ENCODE measurements at places on chromosomes 4 and X. TPM values are rescaled to one million over a fixed set of nuclear protein-coding genes. Genes with fewer than 3 reads are reported as not detected.

GRCh38 chr4:66639361-66639760 lies 905.9 kb downstream of the CENPC start:
- DNase-seq = no peak

ARHGAP36 gene
- not detected for total RNA-seq

- DNase-seq = no peak
Observed at GRCh38 chr4:22695917-22696316, 3.2 kb downstream of the GBA3 start.

DNA sequence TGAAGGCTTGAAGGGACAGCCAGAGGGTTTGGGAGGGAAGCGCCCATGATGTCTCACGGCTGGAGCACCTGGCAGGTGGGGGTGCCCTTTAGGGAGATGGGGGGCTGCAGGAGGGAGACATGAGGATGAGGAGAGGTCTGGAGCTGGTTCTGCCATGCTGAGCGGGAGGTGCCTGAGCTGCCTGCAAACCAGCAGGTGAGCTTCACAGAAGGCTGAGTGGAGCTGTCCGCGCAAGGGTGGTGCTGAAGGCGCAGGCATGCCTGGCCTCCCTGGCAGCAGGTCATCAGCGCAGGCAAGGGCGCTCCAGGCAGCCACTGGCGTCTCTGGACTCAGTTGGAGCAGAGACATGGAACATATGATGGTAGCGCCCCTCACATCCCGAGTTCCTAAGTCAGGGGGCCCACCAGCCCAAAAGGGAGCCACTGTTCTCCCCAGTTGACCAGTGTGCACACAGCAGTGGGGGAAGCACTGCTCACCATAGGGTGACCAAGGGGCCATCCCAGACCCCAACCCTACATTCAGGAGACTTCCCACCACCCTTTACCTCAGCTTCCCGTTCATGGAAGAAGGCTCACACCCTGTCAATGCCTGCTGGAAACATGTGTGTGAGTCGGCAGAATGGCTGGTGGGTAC lies 25.8 kb downstream of the ADRA2C start:
- peak; percentile 35 for DNase-seq

DNA sequence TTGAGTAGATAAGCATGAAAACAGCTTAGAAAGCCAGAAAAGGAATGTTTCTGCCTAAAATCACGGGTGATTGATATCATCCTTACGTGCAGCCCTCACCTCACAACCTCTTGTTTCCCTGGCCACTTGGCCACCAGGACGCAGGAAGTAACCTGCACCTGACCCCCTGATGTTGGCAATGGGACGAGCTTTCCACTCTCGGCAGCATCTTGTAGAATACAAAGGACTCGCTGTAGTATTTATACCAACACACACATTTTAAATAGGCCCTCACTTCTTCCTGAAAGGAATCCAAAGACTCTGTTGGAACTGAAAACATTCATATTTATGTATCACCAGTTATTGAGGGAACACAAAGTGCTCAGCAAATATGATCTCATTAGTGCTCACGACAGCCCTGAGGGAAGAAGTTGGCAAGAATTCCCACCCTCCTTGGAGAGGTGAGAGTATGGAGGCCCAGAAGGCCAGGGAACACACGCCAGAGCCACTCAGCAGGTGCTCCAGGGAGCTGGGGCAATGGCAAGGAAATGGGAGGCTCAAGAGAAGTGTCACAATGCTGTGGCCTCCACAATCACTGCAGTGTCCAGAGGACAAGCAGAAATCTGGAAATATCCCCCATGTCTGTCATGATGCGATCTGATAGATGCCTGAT lies 103.3 kb upstream of the KIT start:
- no peak for DNase-seq

DNA sequence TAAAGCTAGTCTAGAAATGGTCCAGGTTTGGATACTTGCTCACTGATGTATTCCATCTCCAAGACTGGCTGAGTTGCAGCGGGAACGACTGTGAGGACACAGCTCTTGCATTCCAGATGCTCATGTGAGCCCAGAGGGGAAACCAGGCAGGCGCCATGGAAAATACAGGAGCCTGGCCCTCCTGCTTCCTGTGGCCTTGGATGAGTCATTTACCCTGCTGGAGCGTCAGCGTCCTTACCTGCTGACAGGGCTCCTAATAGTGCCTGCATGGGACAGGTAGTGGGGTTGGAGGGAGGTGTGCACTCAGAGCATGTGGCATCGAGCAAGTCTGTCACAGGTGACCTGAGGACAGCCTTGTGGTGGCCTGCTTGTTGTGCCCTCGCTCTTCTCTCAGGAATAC lies 69.4 kb downstream of the NSG1 start:
- DNase-seq = peak; percentile 47

GRCh38 chrX:71532078-71532752 lies 689 bp upstream of the OGT start:
- peak; percentile 33 for DNase-seq

DNA sequence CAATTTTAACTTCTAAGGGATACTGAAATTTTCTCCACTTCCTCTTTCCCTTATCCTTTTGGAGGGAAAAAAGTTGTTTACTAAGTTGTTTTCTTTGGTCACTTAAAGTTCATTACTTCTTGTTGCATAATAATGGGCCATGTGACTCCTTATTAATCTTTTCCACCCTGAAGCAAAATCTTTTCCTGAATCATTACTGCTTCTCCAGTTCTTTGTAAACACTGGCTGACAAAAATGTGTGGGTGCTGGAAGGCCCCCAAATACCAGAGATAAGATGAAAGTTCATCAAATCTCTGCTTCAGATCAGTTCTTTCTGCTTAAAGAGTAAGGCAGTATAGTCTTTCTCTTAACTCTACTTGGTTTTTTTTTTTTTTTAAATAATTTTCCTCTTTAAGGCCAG lies 108.9 kb upstream of the NHS start:
- no peak for DNase-seq

CXXC4 gene
- 0.48 TPM for total RNA-seq

DNA sequence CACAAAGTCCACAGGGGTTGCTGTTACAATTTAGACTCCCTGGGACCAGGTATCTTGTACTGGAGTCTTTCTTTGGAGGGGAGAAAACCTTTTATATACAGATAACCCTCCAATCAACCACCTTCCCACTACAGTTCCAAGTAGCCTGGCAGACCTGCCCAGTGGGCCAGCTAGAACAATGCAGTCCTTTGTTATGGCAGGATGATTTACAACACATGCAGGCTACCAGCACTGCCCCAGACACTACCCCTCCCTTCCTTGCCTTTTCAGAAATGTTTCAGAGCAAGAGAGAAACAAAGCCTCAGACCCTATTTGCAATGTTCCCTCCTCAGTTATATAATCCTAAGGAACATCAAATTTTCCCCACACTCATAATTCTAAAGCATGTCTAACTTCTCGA lies 11.1 kb downstream of the RASL11B start:
- DNase-seq = peak; percentile 53

- DNase-seq = no peak
Observed at GRCh38 chr4:2484993-2485392, 16.1 kb downstream of the RNF4 start.

- no peak for DNase-seq
Observed at GRCh38 chrX:16785247-16786138, 773 bp upstream of the TXLNG start.

DNA sequence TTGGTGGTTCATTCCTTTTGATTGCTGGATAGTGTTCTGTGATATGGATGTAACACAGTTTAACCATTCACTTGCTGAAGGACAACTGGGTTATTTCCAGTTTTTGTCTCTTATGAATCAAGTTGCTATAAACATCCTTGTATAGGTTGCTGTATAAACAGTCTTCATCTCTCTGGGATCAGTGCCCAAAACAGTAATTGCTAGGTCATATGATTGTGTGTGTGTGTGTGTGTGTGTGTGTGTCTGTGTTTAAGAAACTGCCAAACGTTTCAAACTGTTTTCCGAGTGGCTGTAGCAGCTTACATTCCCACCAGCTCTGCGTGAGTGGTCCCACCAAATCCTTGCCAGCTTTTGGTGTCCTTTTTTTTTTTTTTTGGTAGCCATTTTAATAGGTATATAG lies 60.4 kb downstream of the F11 start:
- no peak for DNase-seq

GRCh38 chr4:84907145-84907544 lies 59.3 kb downstream of the WDFY3 start:
- no peak for DNase-seq

PTTG2 gene
- total RNA-seq = not detected

CCKAR gene
- total RNA-seq = not detected

- no peak for DNase-seq
Observed at GRCh38 chrX:15679246-15679645, 14.6 kb upstream of the CLTRN start.

FREM3 gene
- total RNA-seq = not detected
